Jurkat, Clone E6-1 (cell line): ENCODE measurements at places on chromosomes 11 and 22.
A peak's percentile ranks its signal among the peaks of the same experiment; 100 is the strongest.

DNA sequence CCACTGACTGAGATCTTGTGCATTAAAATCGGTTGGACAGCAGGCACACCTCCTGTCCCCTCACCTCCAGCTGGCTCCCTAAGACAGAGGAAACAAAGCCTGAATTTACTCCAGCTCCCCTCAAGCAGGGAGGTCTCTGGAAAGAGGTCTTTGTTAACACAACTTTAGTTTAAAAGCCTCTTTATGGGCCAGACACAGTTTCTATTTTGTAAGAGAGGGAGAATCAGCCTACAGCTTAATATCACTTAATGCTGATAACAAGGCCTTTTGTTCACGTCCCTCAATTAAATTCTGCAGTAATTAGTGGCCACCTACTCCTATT lies 36.3 kb downstream of the PLEKHA7 start:
- no peak for DNase-seq

DNA sequence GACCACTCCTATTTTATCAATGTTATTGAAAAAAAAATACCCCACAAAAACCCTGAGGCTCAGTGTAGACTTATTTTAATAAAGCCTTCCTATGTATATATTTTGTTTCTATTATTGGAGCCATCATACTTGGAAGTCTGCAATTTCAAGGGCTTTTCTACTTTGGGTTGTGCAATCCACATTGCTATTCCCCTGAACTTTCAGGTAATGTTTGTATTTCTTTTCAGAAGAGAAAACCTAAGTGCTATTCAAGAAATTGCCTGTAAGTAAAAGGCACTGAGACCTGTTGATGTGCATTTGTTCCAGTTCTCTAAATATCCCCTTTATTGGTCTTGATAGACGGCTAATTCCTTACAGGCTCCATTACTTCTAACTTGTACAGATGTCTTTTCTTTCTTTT lies 280.7 kb upstream of the RAG2 start:
- no peak for DNase-seq

GRCh38 chr11:111665777-111666176 lies 63.5 kb downstream of the SIK2 start:
- peak; percentile 12 for DNase-seq

- DNase-seq, result no peak
Observed at GRCh38 chr11:80136991-80137390, 696.2 kb upstream of the TENM4 start.

DNA sequence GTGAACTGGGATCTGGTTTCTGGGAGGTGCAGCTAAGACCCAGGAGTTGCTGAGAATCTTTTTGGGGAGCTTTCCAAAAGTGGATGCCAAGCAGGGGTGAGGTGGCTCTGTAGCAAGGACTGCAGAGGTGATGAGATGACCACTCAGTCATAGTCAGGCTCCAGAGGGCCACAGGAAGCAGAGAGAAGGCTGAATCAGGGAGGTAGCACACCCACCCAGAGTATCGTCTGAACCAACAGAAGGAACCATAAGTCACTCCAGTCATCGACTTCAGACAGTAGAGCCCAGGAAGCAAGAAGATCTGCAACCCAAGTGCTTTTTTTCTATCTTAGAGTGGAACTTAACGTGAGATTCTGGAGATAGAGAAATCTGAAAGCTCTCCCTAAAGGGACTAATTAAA lies 335.7 kb upstream of the MPPED2 start:
- DNase-seq, result no peak

DNA sequence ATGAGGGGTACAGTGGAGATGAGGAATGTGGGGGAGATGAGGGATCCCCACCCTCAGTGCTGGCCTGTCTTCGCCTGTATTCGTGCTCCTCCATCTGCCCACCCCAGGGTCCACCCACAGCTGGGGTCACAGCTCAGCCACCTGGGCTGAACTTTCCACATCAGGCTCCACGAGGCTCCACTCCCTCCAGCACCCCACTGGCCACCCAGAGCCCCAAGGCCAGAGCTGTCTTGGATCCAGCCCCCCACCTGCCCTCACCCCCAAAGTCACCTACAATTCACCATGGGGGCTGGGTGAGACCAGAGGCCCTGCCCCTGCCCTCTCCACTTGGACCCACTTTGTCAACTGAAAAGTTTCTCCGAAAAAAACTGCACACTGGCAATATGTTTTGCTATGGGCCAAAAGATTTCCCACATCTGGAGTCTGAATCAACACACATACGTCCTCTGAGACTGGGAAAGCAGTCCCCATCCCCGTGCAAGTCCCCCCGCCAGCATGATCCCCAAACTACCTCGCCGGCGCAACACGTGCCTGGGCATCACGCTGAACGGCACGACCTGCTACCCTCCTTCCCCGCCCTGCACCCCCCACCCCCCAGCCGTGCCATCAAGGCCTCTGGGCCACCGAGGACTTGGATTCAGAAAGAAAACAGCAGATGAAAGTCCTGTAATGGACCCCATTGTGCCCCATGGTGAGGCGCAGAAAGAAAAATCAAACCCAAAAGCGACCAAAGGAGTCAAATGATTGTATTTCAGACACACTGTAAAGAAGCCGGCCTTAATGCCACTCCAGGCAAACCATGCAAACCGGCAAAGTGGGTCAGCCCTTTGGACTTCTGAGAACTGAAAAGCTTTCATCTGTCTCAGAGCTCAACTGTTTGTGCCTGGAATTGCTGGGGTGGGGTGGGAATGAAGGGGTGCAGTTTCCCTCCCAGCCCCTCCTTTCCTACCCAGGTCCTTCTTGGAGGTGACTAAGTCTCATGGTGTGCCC lies 16.5 kb upstream of the GAL start:
- DNase-seq, result no peak

- DNase-seq, result no peak
Observed at GRCh38 chr11:58980159-58980843, 41.0 kb downstream of the GLYATL1 start.

GRCh38 chr11:124538019-124538418 lies 5.4 kb downstream of the OR8B12 start:
- no peak for DNase-seq

DNA sequence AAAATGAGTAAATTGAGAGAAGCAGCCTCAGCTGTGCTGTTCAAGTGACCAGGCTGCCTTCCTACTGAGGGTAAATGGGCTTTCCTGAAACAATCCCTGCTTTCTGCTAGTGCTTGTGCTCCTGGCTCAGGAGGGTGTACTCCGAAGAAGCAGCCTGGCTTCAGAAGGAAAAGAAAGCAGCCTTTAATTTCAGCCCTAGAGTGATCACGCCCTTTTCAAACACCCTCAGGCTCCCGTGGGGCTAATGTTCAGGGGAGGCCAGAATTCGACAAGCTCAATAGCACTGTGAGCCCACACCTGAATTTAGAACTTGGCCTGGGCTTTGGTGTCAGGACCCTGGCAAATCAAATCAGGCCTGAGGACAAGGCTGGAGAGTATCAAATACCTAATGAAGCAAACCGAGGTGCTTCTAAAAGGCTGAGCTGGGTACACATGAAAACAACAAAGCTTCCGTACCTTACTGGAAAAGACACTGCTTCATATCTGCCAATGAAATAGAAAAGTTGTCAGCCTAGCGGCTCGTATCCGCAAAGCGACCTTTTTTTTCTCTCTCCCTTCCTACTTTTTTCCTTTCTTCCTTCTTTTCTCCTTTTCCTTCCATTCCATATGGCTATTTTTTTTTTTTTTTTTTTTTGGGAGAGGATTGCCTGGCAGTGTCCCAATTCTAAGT lies 387.8 kb downstream of the SOX6 start:
- DNase-seq, result no peak

DNA sequence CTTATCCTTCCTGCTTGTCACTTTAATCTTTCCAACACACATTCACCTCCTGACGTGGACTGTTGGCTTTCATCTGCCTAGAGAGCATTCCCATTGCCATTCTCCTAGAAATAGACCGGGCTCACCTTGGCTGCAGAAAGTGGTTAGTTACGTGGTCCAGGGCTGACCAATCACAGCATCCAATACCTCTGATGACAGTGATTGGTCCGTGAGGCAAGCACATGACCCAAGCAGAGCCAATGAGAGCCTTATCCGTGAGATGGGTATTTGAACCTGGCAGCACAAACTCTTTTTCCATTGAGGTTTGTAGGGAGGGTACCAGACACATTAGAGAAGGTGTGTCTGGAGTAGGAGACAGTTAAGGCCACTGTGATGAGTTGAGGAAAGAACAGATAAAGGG lies 85.8 kb downstream of the MIAT start:
- no peak for DNase-seq

- no peak for DNase-seq
Observed at GRCh38 chr11:101321222-101321621, 191.6 kb upstream of the PGR start.

DNA sequence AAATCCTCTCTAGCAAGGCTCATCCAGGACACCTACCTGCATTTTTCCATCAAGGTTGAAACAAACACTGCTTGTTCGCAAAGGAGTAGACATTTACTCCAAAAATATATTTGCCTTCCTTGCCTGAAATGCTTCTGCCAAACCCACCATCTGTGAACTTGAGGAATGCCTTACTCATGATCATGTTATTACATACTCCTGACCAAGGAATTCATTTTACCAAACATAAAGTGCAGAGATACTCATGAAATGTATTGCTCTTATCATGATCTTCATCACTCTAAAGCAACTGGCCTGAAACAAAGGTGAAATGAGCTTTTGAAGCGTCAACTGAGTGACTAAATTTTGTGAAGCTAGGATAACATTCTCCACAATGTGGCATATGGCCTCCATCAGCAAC lies 243.1 kb upstream of the CCDC179 start:
- no peak for DNase-seq

DNA sequence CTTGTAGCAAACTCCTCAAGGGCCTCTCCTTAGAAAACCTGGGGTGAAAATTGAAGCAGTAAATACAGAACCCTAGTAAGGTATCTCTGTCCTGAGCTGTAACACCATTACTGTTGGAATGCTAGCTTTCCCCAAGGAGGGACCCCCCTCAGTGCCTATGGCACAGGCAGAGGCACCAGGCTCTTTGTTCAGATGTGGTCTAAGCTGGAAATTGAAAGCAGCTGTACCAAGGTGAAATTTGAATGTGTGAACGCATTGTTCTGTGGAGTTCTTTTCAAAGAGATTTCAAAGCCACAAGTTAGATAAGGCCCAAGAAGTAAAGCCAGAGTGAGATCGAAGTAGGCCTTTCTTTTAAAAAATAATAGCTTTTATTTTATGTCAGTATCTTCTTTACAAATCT lies 71.9 kb upstream of the HORMAD2 start:
- DNase-seq, result peak; percentile 85

DNA sequence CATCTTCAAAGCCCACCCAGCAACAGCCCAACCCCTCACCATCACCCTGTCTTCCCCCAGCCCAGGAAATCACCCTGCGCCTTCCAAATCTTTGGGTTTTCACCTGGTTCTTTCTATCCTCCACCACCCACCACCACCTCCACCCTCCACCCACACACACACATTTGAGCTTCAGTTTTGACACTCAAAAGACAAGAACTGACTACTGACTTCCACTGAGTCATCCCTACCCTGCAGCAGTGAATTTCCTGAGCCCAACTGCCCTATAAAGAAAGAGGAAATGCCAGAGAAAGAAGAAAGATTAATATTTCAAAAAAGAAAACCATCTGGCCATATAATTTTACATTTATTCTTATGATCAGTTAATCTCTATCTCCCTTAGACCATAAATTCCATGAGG lies 137.5 kb downstream of the CHST1 start:
- no peak for DNase-seq

- DNase-seq, result peak; percentile 71
Observed at GRCh38 chr11:20661445-20661844, 7.9 kb upstream of the NELL1 start.
